NCI-H345 (cell line): ENCODE measurements at places on chromosomes 3 and 15.

DNA sequence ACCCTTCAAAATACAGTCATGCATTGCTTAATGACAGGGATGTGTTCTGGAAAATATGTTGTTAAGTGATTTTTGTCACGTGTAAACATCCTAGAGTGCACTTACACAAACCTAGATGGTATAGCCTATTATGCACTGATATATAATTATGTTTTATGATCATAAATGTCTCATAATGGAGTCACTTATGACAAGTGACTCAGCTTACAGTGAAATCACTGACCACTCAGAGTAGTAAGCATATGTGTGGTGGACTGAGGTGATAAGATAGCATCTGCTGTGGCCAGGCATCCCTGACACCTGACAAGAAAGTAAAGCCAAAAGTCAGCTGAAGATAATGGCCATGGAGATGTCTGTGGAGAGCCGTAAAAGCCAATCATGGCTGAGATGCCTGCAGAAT lies 5.4 kb downstream of the ACAD11 start:
- DNase-seq = no peak

- DNase-seq = no peak
These were observed 25.9 kb downstream of the ZIC4 start for GRCh38 chr3:147380387-147380951.

DNA sequence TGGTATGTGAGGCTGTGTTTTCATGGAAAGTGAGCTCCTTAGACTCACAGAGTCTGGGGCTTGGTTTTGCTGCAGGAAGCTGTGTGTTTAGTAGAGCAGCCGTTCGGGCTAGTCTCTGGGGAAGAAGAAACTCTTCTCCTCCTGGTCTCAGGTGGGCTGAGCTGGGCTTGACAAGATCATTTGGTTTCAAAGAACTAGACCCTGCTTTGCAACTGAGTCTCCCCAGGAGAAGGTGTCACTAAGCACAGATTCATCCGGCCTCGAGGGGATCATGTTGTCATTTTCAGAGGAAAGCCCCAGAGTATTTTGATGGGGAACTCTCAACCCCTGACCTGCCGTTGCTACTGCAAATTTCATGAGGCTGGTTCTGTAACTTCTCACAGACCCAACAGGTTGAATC lies 188.5 kb downstream of the FAM43A start:
- no peak for DNase-seq

GRCh38 chr15:31377030-31377429 lies 50.4 kb downstream of the KLF13 start:
- DNase-seq = no peak

GRCh38 chr3:112061152-112061551 lies 25.0 kb upstream of the C3orf52 start:
- DNase-seq = no peak

GRCh38 chr3:60001369-60001768 lies 951.5 kb upstream of the CFAP20DC start:
- DNase-seq = no peak
